ENCODE measurements at places on chromosomes 3 and 15.

GRCh38 chr3:45690336-45691035 lies 1.3 kb downstream of the SACM1L start:
- no peak for DNase-seq

DNA sequence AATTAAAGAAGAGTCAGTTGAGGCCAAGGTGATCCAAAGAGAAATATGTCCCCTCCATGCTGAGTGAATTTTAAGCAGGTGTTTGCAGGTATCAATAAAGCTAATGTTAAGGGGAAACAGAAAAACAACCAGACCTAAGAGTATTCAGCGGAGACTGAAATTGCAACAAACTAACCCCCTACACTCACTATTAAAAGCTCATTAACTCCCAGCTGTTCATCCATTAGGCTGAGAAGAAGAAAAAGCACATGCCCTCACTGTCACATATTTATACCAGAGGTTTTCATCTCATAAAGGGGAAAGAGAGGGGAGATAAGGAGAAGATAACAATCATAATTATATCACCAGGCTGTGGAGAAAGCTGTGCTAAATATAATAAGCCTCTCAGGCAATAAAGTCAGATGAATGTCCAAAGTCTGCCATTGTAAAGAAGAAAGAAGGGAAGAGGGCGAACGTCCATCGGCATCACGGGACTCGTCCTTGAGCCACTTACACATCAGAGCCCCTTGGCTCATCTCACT lies 145.2 kb downstream of the TAFA4 start:
- DNase-seq: no peak

- no peak for DNase-seq
These were observed 2.0 kb downstream of the FOXP1 start for GRCh38 chr3:71581457-71582035.

GRCh38 chr15:86916671-86917360 lies 837.1 kb downstream of the AGBL1 start:
- DNase-seq: no peak

- no peak for DNase-seq
These were observed 6.4 kb downstream of the GNAI2 start for GRCh38 chr3:50242381-50242770.

GRCh38 chr3:134792700-134793099 lies 2.4 kb upstream of the EPHB1 start:
- DNase-seq: no peak
